Stimulated activated CD4-positive, alpha-beta T cell treated with anti-CD3 and anti-CD28 coated beads, Interleukin-4, amount 100 ng/mL, for 1 hour (primary cell): ENCODE measurements at places on chromosomes 4 and X.
A peak's percentile ranks its signal among the peaks of the same experiment; 100 is the strongest.

DNA sequence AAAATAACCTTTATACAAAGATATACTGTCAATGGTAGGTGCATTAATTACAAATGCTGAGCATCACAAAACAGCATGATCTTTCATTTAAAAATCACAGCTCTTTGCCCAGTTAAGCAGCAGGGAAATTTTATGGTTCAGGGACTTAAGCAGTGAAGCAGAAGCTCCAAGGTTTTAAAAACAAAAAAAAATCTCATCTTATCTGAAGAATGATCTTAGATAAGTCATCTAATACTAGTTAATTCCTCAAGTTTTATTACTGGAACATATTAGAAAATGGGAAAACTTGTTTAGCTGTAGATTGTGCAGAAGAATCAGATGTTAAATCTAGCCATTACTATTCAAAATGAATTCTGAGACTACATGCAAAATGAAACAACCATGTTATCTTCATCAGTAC is 289.9 kb downstream of the GASK1B start:
- DNase-seq, result no peak

- no peak for DNase-seq
Observed at GRCh38 chrX:155068165-155068564, 2.8 kb downstream of the CMC4 start.

GRCh38 chrX:39705290-39705689 is 392.5 kb downstream of the BCOR start:
- no peak for DNase-seq

DNA sequence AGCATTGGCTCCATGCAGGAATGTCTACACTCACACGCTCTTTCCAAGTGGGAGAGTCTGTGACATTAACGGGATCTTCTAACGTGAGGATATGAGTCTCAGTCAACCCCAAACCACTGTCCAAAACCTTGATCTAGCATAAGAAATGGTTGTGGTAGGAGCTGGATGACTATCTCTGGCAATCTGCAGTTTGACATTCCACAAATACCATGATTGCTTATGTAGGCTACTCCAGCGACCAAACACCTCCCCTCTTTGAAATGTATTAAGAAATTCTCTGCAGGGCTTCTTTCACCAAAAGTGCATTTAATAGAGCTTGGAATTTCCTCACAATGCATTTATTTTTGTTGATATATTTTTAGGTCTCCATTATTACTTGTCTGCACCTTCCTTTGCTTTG is 14.1 kb upstream of the STX18 start:
- DNase-seq, result no peak

GRCh38 chr4:176840166-176840565 is 47.4 kb upstream of the VEGFC start:
- DNase-seq, result no peak

DNA sequence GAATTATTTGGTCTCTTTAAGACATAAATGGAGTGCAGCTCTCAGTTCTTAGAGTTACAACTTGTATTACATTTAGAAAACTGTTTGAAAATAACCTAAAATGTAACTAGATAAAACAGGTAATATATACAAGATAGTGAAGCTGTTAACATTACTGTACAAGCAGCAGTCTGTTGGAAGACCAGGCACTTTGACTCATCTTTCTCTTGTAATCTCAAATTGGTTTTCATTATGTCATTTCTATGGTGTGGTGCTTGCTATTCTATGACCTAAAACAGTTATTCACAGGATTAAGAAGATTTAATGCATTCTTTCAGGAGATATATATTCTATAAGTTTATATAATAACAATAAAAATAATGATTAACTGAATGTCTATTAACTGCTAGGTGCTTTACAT is 282.5 kb upstream of the PITX2 start:
- no peak for DNase-seq

DNA sequence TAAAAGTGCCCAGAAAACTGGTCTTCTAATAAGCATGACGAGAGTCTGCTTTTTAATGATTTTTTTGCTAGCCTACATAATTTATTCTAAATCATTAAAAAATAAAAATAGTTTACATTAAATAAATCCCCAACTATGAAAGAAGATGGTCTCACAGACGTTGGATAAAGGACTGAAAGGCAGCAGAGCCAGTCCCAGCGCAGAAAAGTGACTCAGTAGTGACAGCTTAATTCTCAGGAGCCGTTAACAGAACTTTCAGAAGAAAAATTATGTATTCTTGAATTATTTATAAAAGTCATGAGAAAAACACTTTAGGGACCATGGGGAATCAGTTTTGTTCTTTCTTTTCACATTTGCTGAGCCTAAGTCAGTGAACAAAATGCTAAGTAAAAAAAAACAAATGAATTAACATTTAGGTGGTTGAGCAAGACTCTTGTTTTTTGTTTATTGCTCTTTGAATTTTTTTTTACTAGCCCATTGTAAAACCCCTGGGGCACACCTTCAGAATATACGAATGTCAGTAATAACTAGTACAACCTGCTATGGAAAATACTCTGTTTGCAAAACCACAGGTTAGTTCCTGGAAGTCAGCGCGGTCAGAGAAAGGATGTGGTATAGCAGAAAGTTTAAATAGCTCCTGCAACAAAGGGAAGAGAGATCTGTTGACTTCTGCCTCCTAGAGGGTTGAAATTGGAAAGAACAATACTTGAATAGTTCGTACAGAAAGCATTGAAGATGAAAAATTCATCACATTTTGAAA is 50.4 kb upstream of the CCDC160 start:
- peak; percentile 8 for DNase-seq

GRCh38 chr4:25677943-25678342 is 22.3 kb downstream of the SLC34A2 start:
- no peak for DNase-seq

GRCh38 chr4:7719354-7720174 is 220.1 kb downstream of the AFAP1 start:
- DNase-seq, result peak; percentile 75

- no peak for DNase-seq
Observed at GRCh38 chr4:2472187-2472586, 3.3 kb downstream of the RNF4 start.

DNA sequence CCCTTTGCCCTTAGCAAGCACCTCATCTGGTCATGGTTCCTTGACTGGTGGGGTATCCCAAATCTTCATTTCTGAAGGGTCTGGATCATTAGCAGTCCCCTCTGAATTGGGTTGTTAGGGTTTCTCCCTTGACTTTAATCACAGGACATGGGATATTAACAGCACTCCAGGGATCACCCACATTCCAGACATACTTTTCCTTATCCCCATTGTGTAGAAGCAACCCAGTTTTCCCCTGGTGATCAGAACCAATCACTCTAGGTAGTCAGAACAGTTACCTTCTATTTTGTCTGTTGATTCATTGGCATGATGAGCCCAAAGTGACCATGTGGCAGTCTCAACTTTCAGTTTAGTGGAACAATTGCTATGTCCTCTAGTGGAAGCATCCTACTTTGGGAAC is 29.1 kb upstream of the GRSF1 start:
- no peak for DNase-seq

DNA sequence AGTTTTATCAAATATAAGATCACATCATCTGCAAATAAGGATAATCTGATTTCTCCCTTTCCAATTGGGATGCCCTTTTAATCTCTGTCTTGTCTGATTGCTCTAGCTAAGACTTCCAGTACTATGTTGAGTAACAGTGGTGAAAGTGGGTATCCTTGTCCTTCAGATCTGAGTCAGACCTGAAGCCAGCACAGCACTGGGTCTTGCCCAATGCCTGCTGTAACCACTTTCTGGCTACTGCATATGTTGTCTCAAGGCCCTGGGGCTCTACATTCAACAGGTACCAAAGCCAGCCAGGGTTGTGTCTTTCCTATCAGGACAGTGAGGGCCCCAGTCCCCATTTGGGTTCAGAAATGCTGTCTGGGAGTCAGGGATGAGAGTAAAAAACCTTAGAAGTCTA is 90.3 kb downstream of the CYSLTR1 start:
- no peak for DNase-seq

GRCh38 chrX:150236327-150236726 is 126.8 kb upstream of the MAMLD1 start:
- no peak for DNase-seq

DNA sequence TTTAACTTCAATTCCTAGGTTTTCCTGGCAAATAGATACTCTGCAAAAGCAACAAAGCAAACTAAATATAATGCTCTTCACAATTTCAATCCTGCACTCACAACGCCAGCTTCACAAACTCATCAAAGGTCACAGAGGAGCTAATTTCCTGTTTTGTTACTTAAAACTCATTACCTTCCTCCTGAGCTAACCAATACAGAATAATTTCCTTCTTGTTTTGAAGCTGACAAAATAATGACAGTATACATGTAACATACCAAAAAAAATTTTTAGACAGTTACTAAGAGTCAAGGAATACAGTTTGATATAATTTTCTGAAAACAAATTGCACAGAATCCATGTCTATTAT is 17.9 kb downstream of the CNOT6L start:
- no peak for DNase-seq

GRCh38 chr4:118014831-118015230 is 19.5 kb upstream of the NDST3 start:
- DNase-seq, result no peak

GRCh38 chr4:36218121-36218520 is 26.2 kb downstream of the ARAP2 start:
- no peak for DNase-seq

- no peak for DNase-seq
Observed at GRCh38 chr4:15659768-15660570, 4.8 kb upstream of the FBXL5 start.

- no peak for DNase-seq
Observed at GRCh38 chrX:11135564-11136185, 24.5 kb downstream of the HCCS start.

DNA sequence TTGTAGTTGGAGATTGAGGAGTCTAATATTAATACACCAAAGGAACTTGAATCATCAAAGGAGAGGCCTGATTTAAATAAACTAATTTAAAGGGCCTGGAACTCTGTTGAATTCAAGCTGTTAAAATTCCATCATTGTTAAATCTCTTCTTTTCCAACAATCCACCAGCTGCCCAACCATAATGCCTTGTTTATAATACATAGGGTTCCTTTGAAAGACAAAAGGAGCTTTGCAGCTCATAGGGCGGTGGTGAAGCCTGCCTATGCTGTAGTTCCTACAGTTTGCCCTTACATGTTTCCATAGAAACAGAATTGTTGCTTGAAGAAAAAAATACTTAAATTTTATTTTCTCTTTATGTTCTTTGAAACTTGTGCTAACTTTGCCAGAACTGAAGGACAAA is 102.8 kb downstream of the GLUD2 start:
- DNase-seq, result no peak

DNA sequence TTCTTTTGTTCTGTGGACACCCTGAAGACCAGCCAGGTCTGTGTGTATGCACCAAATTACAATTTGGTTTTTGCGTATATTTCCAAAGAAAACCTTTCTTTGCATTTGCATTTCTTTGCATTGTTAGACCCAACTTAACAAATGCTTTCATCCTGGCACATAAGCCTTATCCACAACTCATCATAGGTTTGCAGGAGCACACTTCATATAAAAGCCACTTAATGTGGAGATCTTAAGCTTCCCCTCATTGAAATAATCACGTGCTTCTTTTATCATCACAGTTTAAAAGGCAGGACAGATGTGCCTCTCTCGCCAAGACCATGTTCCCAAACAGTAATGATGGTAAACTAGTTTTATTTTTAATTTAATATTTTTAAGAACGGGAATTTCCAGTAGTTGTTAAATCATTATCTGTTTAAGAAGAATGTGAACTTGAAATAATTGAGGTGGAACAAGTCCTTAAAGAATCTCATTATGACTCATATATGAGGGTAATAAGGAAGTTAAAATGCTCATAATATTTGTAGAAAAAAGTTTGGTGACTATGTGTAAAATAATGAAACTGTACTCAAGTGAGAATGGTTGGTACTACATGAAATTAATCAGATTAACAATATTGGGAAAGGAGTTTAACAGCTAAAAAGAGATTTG is 65.5 kb downstream of the GLRA3 start:
- no peak for DNase-seq

GRCh38 chr4:114225436-114225835 is 246.0 kb upstream of the ARSJ start:
- no peak for DNase-seq

- no peak for DNase-seq
Observed at GRCh38 chrX:25131055-25131454, 115.3 kb upstream of the ARX start.

GRCh38 chrX:1763294-1763693 is 148.4 kb downstream of the ASMT start:
- no peak for DNase-seq

DNA sequence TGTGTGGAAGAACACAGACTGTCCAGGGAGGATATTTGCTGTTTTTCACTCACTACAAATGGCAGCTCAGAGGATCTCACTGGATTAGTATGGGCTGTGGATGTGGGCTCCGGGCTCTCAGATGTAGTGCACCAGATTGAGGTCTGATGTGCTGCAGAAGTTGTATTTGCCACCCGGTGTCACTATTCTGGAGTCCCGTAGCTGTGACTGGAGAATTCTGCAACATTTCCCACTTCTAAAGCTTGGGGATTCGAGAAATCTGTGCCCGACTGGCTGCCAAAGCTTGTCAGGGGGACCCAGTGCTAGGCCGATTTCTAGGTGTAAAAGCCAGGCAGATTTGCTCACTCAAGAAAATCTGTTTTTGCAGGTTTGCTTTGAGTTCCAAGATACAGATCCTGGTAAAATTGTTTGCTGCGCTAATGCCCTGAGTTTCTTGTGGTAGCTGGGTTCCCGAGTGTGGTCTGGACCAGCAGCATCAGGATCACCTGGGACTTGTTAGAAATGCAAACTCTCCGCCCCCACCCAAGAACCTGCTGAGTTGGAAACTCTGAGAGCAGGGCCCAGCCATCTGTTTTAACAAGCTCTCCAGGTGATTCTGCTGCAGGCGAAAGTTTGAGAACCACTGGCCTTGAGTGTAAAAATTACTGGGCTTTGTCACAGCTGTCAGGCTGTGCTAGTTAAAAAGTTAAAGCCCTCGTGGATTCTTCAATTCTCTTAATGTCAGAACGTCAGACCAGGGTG is 18.1 kb downstream of the KIT start:
- no peak for DNase-seq

DNA sequence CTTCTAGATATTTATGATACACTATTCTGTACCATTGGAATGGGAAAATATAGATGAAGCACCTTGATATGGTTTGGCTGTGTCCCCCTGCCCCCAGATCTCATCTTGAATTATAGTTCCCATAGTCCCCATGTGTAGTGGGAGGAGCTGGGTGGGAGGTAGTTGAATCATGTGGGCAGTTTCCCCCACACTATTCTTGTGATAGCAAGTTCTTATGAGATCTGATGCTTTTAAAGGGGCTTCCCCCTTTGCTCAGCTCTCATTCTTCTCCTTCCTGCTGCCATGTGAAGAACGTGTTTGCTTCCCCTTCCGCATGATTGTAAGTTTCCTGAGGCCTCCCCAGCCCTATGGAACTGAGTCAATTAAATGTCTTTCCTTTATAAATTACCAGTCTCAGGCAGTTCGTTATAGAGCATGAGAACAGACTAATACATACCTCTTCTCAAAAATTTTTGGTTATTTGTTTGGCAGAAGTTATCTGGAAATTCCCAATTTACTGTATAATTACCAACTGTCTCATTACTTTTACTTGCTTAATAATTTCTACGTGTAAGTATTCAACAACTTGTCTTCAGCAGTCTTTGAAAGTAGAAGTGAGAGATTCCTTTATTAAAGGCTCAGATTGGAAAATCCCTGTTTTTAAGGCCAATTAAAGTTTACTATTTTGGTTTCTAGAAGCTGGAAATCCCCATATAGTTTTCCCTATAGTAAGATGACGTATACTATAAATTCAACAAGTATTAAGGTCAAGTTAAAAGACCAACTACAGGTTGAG is 152.7 kb downstream of the RNF150 start:
- DNase-seq, result no peak
